Esophagus muscularis mucosa (tissue), 4 donors: ENCODE measurements at places on chromosomes 7 and 10. TPM values are rescaled to one million over a fixed set of nuclear protein-coding genes. Genes with fewer than 3 reads are reported as not detected.

- no peak for DNase-seq
These were observed 44.9 kb downstream of the POLR1F start for GRCh38 chr7:19663816-19664462.

DNA sequence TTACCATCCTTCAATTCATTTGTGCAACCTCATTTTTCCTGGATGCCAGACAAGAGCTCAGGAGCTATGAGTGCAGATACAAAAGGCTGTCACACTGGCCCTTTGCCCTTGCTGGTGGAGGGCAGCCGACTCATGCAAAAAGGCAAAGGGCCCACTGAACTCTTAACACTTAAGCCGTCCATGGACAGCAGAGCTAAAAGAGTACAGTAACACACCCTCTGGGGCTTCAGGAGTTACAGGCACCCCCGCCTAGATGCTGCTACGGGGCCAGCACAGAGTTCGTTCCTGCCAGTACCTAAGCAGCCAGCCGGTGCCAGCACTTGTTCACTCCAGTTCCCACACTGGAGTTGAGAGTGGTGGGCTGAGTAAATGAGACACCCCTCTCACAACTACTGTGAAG is 69.9 kb upstream of the MRLN start:
- no peak for DNase-seq

DNA sequence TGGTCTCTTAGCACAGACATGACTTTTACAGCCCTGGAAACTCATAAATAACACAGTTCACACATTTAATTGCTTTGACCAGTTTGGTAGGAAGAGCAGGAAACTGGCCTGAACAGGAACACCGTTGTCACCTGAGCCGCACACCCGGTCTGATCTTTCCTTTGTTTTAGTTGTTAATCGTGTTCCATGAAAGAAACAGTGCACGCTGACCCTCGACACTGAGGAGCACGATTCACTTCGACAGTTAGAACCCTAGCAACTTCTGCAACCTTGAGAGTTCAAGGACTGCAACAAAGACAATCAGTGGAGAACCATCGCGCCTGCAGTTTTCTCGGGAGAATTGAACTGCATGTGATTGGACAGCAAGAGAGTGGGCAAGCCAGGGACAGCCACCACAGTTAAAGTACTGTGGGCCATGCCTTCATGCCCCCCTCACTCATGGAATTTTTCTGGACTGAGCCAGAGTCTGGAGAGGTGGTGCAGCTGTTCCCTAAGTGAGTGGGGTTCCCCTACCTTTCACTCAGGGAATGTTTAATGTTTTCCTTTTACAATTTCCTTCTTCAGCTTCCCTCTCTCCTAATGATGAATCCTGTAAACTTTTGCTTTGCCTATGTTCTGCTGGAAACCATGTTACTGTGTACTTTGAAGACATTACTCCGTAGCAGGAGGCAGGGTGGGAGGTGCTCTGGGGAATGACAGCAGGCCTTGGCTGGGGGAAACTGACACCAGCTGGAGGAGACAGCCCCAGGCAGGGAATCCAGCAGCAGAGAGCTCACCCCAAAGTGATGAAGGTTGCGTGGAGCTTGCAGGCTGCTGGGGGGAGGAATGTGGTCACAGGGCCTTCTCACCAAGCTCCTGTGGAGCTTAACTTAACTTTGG is 198.7 kb downstream of the ZNF438 start:
- no peak for DNase-seq

DNA sequence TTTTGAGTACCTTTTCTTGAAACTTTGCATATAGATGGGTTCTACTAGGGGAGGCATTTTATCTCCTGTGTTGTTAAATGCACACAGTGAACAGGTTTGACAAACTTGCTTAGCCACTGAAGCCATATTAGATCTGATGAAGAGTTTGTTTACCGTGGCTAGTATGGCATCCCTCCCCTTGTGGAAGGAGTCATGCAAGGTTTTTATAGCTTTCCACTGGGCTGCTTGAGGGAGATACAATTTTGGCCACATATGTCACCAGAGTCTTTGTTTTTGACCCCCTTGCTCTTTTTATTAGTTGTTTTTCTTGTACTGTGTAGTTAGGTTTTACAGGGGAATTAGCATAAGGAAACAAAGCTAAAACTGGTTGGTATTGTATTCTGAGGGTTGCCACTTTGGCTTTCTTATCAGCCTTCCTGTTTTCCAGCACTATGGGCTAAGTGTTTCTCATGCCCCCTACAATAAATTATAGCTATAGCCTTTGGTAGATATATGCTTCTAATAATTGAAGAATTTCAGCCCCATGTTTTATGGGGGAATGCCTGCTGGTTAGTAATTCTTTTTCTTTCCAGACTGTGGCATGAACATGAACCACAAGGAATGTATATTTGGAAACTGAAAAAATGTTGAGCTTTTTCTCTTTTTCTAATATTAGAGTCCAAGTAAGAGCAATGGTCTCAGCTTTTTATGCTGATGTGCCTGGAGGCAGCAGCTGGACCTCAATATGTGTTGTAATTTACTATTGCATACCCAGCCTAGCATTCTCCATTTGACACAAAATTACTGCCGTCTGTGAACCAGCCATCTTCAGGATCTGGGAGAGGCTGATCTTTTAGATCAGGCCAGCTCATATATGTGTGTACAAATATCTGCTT is 18.4 kb upstream of the STEAP2 start:
- DNase-seq: no peak

Gene ATG9B
- 0.42 TPM for total RNA-seq

DNA sequence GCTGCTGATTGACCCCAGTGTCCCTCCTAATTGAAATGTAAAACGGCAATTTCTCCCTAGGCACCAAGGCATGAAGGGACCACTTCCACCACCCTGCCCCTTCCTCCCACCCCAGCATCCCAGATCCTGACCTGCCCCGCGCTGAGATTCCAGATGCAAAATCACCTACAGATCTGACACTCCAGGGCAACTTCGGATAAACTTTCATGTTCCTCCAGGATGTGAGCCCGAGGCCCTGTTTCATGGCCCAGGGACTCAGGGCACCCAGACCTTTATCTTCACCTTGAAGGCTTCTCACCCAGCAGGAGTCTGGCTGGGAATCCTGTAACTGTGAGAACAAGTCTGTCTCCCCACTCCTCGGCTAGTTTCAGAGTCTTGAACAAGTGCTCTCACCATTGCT is 361.8 kb downstream of the PLXNA4 start:
- no peak for DNase-seq

GRCh38 chr7:80764132-80764531 is 125.7 kb downstream of the CD36 start:
- no peak for DNase-seq

GRCh38 chr10:70803775-70804420 is 11.8 kb upstream of the SGPL1 start:
- DNase-seq: peak; percentile 78

Gene TBX20
- not detected for total RNA-seq

DNA sequence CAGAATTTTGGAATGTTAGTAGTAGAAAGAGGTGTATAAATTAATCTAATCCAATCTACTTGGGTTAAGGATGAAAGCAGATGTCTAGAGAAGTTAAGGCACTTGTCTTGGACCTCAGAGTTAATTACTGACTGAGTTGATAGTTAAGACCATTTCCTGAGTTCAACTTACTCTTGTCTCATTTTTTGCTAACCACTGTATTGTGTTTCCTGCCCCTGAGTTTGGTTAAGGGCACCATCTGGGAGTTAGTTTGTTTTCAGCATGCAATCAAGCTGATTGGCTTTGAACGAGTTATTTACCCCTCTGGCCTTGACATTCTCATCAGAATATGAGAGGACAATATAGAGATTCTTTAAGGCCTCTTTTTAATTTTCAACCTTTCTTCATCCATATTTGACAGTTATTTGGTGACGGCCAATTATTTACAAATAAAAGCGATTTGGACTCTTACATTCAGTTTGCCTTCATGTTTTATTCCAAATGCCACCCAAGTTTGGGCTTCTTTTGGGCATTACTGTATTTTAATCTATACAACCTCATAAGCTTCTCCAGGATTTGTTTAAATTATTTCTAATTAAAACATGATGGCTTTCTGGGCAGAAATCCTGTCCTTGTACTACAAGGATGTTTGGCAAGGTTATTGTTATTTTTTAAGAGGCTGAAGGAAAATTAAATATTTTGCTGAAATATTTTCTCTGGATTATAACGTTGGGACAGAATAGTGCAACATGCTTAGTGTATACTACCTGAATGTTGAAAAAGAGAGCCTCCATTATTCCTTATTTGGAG is 225.0 kb downstream of the CACNB2 start:
- no peak for DNase-seq

- peak; percentile 21 for DNase-seq
These were observed 150.7 kb downstream of the MGMT start for GRCh38 chr10:129617768-129618167.

Gene PLAC9
- total RNA-seq: 59.4 TPM

- DNase-seq: no peak
These were observed 175.5 kb downstream of the SUGCT start for GRCh38 chr7:40310258-40310657.
